Progenitor cell of endocrine pancreas (in vitro differentiated cells): ENCODE measurements at places on chromosomes 13 and 19. TPM values are rescaled to one million over a fixed set of nuclear protein-coding genes. Genes with fewer than 3 reads are reported as not detected.

- no peak overlapping the region for H3K4me3 ChIP-seq
- no peak overlapping the region for H3K27ac ChIP-seq
- peaks cover 4% of the 10 kb centered on the region for H3K4me1 ChIP-seq
Measured at GRCh38 chr19:28705008-28705407, 507.9 kb downstream of the UQCRFS1 start.

- H3K27ac ChIP-seq: no peak overlapping the region
- H3K36me3 ChIP-seq: peaks cover 3% of the 10 kb centered on the region
- no peak overlapping the region for H3K4me3 ChIP-seq
- no peak for DNase-seq
- peaks cover 3% of the 10 kb centered on the region for H3K4me1 ChIP-seq
Measured at GRCh38 chr19:40220674-40221073, 2.5 kb upstream of the TTC9B start.

The SIGLEC9 gene
- total RNA-seq: not detected in 2 replicates

GRCh38 chr13:53821632-53822031, 793.0 kb downstream of the OLFM4 start:
- no peak for DNase-seq
- no peaks in the 10 kb centered on the region for H3K4me1 ChIP-seq
- peaks cover 7% of the 10 kb centered on the region for H3K27me3 ChIP-seq
- H3K36me3 ChIP-seq: no peaks in the 10 kb centered on the region

The PRR22 gene
- total RNA-seq: 5.8 and 5.9 TPM in 2 replicates

The DIAPH3 gene
- 11.4 and 14.0 TPM in 2 replicates for total RNA-seq

GRCh38 chr13:42066542-42066941, 18.1 kb downstream of the DGKH start:
- H3K36me3 ChIP-seq: peaks cover 6% of the 10 kb centered on the region
- no peaks in the 10 kb centered on the region for H3K27me3 ChIP-seq
- H3K4me1 ChIP-seq: no peaks in the 10 kb centered on the region

The TRIM28 gene
- total RNA-seq: 699 and 731 TPM in 2 replicates

The RDH8 gene
- not detected in 2 replicates for total RNA-seq

The CEACAM21 gene
- total RNA-seq: not detected in 2 replicates
